SJSA1 (cell line): ENCODE measurements at places on chromosomes 2 and 18.

- no peak overlapping the region for H3K4me3 ChIP-seq
- H3K36me3 ChIP-seq, result no peaks in the 10 kb centered on the region
- DNase-seq, result no peak
- H3K27me3 ChIP-seq, result no peaks in the 10 kb centered on the region
- H3K4me1 ChIP-seq, result peaks cover 6% of the 10 kb centered on the region
These were observed 8.0 kb upstream of the GALNT1 start for GRCh38 chr18:35573531-35573930.

DNA sequence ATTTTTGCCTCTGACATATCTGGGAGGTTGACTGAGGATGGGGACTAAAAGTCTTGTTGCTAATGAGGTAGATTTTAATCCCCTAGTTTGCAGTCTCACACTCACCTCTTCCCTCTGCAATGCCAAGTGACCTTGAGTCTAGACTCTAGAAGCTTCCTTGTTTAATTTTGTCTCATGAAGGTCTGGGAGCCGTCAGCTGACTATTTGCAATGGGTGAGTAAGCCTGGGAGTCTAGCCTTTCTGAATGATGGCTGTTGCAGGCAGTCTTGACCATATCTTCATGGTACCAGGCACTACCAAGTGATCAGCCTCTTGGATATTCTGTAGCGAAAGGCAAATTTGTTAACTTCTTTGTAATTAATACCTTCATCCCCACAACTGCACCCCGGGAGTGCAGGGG lies 61.2 kb downstream of the ARHGAP15 start:
- H3K4me3 ChIP-seq, result no peak overlapping the region
- H3K4me1 ChIP-seq, result no peaks in the 10 kb centered on the region
- DNase-seq, result no peak
- no peaks in the 10 kb centered on the region for H3K36me3 ChIP-seq

- peaks cover 17% of the 10 kb centered on the region for H3K4me1 ChIP-seq
- H3K27me3 ChIP-seq, result no peaks in the 10 kb centered on the region
- no peak overlapping the region for H3K27ac ChIP-seq
- no peak overlapping the region for H3K4me3 ChIP-seq
- H3K36me3 ChIP-seq, result no peaks in the 10 kb centered on the region
- no peak for DNase-seq
These were observed 220.1 kb downstream of the PRKCE start for GRCh38 chr2:45871541-45871940.

DNA sequence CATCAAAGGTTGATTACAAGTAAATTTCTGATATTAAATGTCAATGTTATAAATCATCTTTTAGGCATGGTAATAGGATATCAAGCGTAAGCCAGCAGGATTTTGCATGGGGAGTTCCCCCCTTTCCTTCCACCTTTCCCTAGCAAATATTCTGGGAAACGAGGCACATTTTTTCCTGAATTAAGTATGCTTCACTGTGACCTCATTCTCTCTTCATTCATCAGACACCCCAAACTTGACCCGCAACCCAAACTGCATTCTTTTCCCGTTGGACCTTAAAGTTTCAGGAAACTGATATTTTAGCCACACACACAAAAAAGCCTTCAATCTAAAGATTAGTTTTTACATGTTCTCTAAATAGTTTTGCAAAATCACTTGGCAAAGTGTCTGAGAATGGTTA lies 214.5 kb upstream of the CTAGE1 start:
- H3K27ac ChIP-seq, result no peak overlapping the region
- no peaks in the 10 kb centered on the region for H3K36me3 ChIP-seq
- H3K4me3 ChIP-seq, result no peak overlapping the region
- DNase-seq, result no peak

- H3K4me1 ChIP-seq, result no peaks in the 10 kb centered on the region
- H3K27me3 ChIP-seq, result no peaks in the 10 kb centered on the region
- no peak overlapping the region for H3K4me3 ChIP-seq
- no peak overlapping the region for H3K27ac ChIP-seq
- H3K36me3 ChIP-seq, result no peaks in the 10 kb centered on the region
These were observed 139.5 kb downstream of the NOL4 start for GRCh38 chr18:34085140-34085739.

GRCh38 chr2:26989156-26989555 lies 18.7 kb downstream of the MAPRE3 start:
- DNase-seq, result peak; percentile 52
- H3K4me1 ChIP-seq, result peaks cover 39% of the 10 kb centered on the region
- H3K36me3 ChIP-seq, result no peaks in the 10 kb centered on the region
- H3K4me3 ChIP-seq, result no peak overlapping the region

DNA sequence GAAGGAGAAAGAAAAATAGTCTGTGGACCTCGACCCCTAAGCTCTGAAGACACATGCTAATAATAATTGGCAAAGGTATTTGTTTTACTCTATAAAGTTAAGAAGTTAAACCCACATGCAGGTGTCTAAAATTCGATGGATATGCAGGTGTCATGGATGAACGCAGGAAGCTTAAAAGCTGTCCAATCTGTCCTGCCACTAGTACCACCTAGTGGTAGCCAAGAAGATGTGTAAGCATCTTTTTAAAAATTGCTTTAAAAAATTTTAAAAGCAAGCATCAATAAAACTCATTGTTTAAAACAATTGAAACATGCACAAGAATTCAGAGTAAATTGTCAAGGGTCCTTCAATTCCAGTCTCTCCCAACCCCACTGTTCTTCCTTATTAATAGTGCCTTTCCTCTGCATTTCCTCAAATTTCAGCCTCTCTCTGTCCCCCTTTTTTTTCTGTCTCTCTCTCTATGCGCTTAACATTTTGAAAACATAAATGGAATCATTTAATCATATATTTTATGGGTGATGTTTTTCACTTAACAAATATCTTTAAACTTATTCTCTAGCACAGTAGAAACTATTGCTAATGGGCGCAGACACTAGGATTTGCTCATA lies 30.6 kb upstream of the PPP3R1 start:
- no peak overlapping the region for H3K27ac ChIP-seq
- H3K36me3 ChIP-seq, result no peaks in the 10 kb centered on the region
- DNase-seq, result peak; percentile 19
- H3K4me3 ChIP-seq, result no peak overlapping the region
- no peaks in the 10 kb centered on the region for H3K4me1 ChIP-seq

- no peaks in the 10 kb centered on the region for H3K27me3 ChIP-seq
- peaks cover 19% of the 10 kb centered on the region for H3K4me1 ChIP-seq
- H3K36me3 ChIP-seq, result peaks cover 64% of the 10 kb centered on the region
- H3K27ac ChIP-seq, result peak overlapping the region; percentile 3; the same call in 1 of the 2 replicates
- no peak for DNase-seq
These were observed 133.2 kb upstream of the EPAS1 start for GRCh38 chr2:46163804-46164528.

DNA sequence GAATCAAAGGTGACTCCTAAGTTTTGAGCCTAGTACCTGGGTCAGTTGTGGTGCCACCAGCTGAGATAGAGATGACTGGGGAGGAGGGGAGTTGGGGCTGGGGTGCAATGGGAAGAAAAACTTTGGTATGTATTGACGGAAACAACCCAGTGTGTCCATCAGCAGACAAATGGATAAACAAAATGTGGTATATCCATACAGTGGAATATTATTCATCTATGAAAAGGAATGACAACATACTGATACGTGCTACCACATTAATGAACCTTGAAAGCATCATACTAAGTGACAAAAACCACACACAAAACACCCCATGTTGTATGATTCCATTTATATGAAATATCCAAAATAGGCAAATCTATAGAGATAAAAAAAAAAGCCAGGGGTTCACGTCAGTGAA lies 41.1 kb upstream of the GPR155 start:
- DNase-seq, result no peak
- H3K4me1 ChIP-seq, result peaks cover 14% of the 10 kb centered on the region
- H3K36me3 ChIP-seq, result no peaks in the 10 kb centered on the region
- H3K27me3 ChIP-seq, result no peaks in the 10 kb centered on the region
- H3K27ac ChIP-seq, result no peak overlapping the region
- H3K4me3 ChIP-seq, result no peak overlapping the region

GRCh38 chr18:75068682-75069435 lies 140.1 kb downstream of the PTGR3 start:
- H3K4me3 ChIP-seq, result no peak overlapping the region
- peaks cover 4% of the 10 kb centered on the region for H3K36me3 ChIP-seq
- H3K4me1 ChIP-seq, result peaks cover 15% of the 10 kb centered on the region
- no peaks in the 10 kb centered on the region for H3K27me3 ChIP-seq

- H3K27me3 ChIP-seq, result no peaks in the 10 kb centered on the region
- no peaks in the 10 kb centered on the region for H3K36me3 ChIP-seq
- H3K4me1 ChIP-seq, result no peaks in the 10 kb centered on the region
- DNase-seq, result no peak
- H3K4me3 ChIP-seq, result no peak overlapping the region
- no peak overlapping the region for H3K27ac ChIP-seq
These were observed 37.9 kb downstream of the SEMA4F start for GRCh38 chr2:74691929-74692328.

DNA sequence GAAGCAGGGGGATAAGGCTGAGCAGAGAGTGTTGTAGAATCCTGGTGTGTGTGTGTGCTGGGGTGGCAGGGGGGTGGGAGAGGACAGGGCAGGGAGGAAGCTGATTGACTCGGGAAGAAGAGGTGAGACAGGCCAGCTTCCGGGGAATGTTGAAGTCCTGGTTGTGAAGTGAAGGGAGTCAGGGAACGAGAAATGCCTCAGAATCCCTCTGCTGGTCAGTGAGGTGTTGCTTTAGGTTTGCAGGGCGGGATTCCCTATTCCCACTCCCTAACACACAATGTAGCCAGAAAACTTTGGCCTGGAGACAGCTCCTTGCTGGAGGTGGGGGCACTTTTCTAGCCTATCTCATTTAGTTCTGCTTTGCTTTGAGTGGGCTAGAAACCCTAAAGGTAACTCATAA lies 265.1 kb downstream of the HAUS1 start:
- no peak overlapping the region for H3K27ac ChIP-seq
- no peak for DNase-seq
- H3K27me3 ChIP-seq, result no peaks in the 10 kb centered on the region
- no peaks in the 10 kb centered on the region for H3K36me3 ChIP-seq

DNA sequence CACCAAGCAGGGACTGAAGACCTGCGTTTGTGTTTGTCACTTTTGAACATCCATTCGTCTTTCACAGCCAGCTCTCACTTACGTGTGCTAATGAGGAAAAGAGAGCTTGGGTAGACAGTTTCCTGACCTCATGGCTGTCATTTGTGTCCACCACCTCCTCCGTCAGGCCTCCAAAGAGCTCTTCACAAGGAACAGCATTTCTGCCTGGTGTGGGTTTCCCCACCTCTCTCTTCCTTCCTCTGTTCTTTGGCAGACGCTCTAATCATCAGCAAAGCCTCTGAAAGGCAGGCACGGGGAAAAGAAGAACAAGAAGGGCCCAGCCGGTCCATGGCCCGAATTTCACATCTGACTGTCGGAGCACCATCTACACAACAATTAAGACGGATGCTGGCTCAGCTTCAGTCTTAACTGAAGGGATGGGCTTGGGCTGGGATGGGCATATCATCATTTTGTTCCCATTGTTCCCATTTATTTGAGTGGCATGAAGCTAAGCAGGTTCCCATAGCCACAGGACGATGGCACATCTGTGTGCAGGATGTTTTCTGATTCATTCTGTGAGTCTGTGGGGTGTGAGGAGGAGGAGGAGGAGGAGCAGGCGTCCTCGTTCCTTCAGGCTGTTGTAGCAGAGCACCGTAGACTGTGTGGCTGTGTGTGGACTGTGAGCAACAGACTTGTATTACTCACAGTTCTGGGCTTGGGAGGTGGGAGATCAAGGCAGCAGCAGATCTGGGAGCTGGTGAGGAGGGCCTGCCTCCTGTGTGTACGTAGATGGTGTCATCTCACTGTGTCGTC lies 66.4 kb downstream of the TSHZ1 start:
- peaks cover 4% of the 10 kb centered on the region; the same call in 1 of the 2 replicates for H3K36me3 ChIP-seq
- H3K4me3 ChIP-seq, result no peak overlapping the region
- no peak for DNase-seq
- no peaks in the 10 kb centered on the region; the same call in 1 of the 2 replicates for H3K4me1 ChIP-seq
- H3K27ac ChIP-seq, result no peak overlapping the region
- H3K27me3 ChIP-seq, result no peaks in the 10 kb centered on the region

- H3K36me3 ChIP-seq, result no peaks in the 10 kb centered on the region
- peaks cover 26% of the 10 kb centered on the region for H3K27me3 ChIP-seq
- H3K4me1 ChIP-seq, result no peaks in the 10 kb centered on the region
- no peak for DNase-seq
- no peak overlapping the region for H3K4me3 ChIP-seq
These were observed 54.2 kb upstream of the SEMA4C start for GRCh38 chr2:96923810-96924774.

DNA sequence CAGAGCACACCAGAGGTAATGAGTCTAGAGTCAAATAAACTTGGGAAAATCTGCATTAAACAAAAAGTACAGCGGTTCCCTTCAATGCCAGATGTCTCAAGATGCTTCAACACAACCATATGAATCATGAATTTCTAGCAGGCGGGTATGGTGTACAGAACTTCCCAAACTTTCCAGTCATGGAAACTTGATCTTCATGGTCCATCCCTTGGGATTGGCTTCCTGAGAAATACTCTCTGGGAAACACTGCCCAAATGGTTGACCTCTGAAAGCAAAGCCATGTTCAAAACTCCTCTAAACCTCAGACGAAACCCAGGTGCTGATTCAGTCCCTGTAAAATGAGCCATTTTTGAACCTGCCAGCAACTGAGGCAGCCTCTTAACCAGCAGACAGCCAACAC lies 16.4 kb upstream of the TMEM247 start:
- no peak overlapping the region for H3K27ac ChIP-seq
- H3K27me3 ChIP-seq, result no peaks in the 10 kb centered on the region
- no peak overlapping the region for H3K4me3 ChIP-seq

DNA sequence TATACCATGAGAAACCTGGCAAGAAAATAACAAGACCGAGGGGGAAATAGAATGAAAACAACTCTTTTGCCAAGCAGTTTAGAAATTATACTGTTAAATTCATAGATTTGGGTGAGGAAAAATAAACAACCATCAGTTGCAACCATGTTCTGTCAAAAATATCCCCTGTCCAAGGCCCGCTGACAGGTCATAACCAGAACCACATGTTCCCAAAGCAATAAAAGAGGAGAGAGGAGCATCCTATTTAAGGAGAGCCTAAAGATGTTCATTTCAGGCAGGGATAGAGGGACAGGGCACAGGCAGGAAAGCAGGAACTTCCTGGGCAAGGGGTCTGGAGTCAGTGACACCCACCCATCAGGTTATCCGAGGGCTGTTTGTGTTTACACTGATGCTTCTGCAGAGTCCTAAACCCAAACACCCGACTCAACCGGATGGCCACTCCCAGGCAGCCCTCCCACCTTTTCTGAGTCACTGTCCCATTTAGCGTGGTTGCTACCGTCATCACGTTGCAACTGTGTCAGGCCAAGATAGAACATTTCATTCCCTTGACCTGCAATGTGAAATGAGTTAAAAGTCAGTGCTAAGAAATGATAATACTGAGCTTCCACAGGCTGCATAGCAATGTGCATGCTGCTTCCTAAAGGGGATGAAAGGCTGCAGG lies 468.3 kb upstream of the RAB12 start:
- peak; percentile 56 for DNase-seq
- no peak overlapping the region for H3K4me3 ChIP-seq
- H3K27ac ChIP-seq, result peak overlapping the region; percentile 56
- H3K4me1 ChIP-seq, result peaks cover 30% of the 10 kb centered on the region
- no peaks in the 10 kb centered on the region for H3K27me3 ChIP-seq

DNA sequence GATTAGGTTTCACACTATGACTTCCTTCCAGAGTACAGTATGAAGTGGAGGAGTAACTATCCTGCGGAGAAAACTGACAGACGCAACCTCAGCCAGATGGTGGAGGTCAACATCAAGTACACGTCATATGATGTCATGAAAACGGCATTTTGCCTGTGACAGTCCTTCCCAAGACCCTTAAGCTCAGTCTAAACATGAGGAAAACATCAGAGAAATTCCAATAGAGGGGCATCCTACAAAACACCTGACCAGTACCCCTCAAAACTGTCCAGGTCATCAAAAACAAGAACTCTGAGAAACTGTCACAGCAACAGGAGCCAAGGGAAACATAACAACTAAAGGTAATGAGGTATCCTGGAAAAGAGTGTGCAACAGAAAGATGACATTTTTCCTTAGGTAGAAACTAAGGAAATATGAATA lies 1.7 kb downstream of the RNU4ATAC start:
- H3K36me3 ChIP-seq, result peaks cover 14% of the 10 kb centered on the region
- no peak overlapping the region for H3K4me3 ChIP-seq
- H3K4me1 ChIP-seq, result peaks cover 27% of the 10 kb centered on the region
- peak overlapping the region; percentile 100 for H3K27ac ChIP-seq
- DNase-seq, result no peak
